ENCODE measurements at places on chromosomes 11 and 22.

DNA sequence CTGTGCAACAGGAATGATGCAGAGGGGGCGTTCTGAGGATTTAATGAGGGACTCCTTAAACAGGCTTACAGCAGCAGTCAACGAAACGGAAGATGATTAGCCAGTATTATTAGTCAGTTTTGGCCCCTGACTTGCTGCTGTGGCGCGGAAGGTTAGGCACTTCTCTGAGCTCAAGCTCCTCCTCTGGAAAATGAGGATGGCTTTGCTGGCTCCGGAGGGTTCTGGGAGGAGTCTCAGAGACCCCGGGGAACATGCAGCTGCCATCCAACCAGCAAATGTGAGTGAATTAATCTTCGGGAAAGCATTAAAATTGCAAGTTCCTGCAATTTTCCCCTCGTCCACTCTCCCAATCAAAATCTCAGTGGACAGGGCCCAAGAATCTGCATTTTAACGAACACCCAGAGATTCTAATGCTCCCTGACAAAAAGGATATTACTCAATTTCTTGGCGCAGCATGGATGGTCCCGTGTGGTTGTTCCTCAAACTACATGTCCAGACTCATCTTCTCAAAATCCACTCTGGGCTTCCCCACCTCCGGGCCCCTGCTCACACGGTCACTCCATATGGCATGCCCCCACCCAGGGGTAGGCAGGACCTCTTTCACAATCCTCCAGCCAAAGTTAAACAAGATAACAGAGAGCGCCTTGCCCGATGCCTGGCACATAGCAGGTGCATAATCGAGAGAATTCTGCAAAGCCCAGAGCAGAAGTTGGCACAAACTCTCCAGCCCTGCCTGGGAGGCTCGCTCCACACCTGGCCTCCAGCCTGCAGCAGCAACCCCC lies 6.4 kb downstream of the ELFN2 start:
- DNase-seq: no peak

- DNase-seq: peak; percentile 71
These were observed 81.3 kb downstream of the PHF21A start for GRCh38 chr11:46039990-46040389.

- no peak for DNase-seq
These were observed 116.9 kb upstream of the PAX6 start for GRCh38 chr11:31927982-31928381.

DNA sequence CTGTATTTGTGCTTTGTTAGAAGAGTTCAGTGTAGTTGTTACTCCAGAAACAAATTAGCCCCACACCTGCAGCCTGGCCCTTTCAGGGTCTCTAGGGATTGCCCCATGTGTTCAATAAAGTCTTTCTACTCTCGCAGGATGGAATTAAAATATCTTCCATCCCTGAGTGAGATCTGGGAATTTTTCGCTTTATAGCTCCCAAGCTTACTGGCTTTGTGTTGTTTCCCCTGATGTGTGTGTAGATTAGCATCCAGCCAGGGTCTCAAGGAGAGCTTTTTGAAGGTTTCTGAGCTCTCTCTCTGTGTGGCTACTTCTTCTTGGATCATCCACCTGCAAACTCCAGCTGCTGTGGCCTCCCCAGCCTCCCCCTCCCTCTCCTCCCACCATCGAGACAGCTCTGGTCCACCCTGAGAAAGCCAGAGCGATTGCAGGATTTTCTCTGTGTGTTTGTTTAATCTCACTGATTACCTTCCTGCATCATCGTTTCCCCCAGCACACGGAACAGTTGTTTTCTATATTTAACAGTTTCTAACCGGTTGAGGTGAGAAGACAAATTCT lies 553.5 kb downstream of the TBC1D22A start:
- DNase-seq: no peak

DNA sequence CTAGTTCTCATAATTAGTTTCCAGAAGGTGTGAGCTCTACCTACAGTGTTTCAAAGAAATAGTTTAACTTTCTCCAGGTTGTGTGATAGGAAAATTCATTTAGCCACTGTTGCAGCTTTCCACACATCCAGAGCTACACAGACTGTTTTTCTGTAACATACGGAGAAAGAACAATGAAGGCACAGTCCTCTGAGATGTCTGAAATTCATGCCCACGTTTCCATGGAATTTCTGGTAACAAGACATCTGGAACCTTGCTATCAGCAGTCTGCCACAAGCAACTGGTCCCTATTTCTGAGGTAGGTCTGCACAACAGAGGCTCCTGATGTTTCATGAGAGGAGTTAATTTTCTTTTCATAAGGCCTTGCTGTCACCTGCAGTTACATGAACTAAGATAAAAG lies 273.3 kb upstream of the C11orf87 start:
- DNase-seq: no peak

DNA sequence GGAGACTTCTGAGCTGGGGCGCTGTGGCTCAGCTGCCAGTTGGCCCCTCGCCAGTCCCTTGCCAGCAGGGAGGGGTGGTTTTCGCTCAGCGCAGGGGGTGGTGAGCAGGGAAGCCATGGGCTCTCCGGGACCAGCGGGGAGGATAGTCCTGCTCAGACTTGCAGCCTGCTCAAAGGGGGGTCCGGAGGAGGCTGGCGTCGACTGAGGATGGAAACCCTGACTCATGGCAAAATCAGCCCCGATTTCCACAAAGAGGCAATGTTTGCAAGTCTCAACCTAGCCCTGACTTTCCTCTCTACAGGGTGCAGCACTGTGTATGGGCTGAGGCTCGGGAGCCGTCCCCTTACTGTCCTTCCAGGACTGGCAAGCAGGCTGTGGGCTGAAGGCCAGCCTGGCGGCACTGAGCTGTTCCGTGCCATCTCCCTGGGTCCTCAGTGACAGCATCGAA lies 35.1 kb downstream of the FBLN1 start:
- peak; percentile 85 for DNase-seq

GRCh38 chr22:36729321-36729720 lies 25.8 kb upstream of the CACNG2 start:
- no peak for DNase-seq

- no peak for DNase-seq
These were observed 45.2 kb downstream of the SLC5A12 start for GRCh38 chr11:26676641-26677040.

GRCh38 chr11:19055016-19055415 lies 5.5 kb downstream of the MRGPRX2 start:
- no peak for DNase-seq

- no peak for DNase-seq
These were observed 19.8 kb downstream of the SAA1 start for GRCh38 chr11:18285841-18286240.

DNA sequence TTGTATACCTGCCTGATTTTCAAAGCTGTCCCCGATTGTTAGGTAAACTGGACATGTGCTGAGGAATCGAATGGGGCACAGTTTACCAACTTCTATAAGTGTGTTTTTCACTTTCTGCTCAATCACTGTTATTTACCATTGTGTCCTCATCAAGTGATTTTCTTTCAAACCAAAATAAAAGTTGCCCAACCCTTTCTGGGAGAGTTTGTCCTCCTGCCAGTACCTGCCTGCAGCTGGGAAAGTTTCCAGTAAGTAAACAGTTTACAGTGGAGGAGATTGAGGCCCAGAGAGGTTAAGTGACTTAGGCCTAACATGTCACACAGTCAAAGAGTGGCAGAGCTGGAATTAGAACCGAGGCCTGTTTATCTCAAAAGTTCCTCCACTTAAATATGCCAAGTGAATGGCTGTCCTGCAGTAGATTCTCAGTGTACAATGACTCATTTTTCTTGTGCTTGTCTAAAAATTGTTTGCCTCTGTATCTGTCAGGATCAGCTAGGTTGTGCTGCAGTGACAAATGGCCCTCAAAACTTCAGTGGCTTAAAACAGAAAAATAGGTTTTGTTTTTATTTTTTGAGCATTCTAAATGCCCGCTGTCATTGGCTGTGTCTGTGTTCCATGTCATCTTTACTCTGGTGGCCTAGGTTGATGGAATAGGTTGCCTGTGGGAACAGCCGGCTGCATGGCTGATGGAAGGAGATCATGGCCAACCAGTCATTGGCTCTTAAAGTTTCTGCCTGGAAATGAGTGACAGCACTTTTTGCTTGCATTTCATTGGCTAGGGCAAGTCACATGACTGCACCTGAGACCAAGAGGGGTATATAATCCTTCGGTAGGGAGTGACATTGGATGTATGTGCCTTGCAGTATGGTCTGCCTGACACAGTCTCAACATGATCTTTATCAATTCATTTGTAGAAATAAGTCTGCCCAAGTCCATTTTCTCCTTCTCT lies 61.8 kb upstream of the CRYBB3 start:
- DNase-seq: no peak

DNA sequence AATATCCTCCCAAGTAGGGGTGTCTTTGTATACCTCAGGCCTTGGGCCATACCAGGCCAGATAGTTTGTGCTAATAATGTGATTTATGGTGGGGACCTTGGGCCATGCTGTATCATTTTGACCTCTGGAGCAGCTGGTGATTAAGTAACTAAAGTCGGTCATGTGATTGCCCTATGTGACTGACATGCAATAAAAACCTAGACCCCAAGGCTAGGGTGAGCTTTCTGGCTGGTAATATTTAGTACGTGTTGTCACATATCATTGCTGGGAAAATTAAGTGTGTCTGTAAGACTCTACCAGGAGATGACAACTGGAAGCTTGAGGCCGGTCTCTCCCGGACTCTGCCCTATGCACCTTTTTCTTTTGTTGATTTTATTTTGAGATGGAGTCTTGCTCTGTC lies 12.6 kb upstream of the TFIP11 start:
- no peak for DNase-seq

DNA sequence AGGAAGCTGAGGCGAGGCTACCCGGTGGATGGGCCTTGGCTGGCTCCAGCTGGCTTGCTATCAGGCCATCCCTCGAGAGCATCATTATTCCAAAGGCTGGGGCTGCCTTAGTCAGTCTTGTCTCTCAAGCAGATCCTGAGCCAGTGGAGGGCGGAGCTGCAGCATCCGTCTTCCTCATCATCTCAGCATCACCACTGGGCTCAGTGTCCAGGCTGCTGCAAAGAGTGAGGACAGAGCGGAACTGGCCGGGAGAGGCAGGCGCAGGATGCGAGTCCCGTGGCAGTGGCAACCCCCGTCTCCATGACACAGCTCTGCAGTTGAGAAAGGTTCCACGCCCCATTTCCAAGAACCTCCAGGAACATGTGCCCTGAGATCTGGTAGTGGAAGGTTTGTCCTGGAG lies 4.4 kb downstream of the TP53I11 start:
- DNase-seq: peak; percentile 30

GRCh38 chr11:107849790-107850189 lies 8.8 kb downstream of the SLC35F2 start:
- no peak for DNase-seq

- peak; percentile 97 for DNase-seq
These were observed 378.8 kb downstream of the ETS1 start for GRCh38 chr11:128208329-128209137.

- no peak for DNase-seq
These were observed at the start of gene RASL10A for GRCh38 chr22:29315286-29316140. TSS of gene RASL10A (minus strand) at chr22:29315697. CDS start at chr22:29315246, 451 bp downstream.

DNA sequence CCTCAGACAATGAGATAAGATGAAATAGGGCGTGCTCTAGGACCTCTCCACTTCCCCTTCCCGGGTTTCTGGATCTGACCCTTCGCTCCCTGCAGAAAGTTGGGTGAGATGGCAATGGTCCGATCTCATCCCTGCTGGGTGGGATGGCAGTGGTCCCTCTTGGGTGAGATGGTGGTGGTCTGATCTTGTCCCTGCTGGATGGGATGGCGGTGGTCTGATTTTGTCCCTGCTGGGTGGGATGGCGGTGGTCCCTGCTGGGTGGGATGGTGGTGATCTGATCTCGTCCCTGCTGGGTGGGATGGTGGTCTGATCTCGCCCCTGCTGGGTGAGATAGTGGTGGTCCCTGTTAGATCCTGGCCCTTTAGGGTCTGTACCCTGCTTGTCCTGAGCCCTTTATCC lies 21.3 kb downstream of the ST14 start:
- no peak for DNase-seq

- peak; percentile 80 for DNase-seq
These were observed 143.2 kb downstream of the BBOX1 start for GRCh38 chr11:27183672-27184457.

DNA sequence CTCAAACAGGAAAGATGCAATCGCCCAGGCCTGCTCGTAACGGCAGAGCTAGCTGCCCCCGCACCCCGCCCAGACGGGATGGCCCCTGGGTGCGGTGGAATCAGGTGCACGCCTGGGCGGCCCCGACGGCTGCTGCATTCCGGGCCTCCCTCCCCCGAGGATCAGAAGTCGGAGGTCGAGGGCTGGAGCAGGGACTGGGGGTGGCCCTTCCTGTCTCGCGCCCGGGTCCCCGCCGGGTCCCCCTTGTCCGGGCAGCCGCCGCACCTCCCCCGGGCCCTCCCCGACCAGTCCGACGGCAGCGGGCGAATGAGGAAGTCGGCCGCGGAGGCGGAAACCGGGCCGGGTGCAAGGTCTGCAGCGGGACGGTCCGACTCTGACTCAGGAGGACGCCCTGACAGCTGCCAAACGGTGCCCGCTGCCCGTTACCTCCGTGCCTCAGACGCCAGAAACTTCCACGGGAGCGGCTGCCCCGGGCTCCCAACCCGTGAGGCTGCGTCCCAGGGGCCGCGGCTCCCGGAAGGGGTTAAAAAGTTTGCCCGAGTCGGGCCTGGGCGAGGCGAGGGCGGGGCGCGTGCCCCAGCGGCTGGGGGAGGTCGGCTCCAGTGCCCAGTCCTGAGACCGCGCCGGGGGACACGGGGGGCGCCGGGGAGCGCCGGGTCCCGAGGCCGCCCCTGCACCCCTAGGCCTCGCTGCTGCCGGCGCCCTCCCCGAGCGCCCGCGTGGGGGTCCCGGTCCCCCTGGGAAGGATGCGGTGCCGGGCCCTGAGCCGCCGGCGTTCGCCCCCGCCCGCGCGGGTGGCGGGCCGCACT lies 663 bp downstream of the MYH9 start:
- DNase-seq: no peak

- DNase-seq: peak; percentile 81
These were observed 57.2 kb downstream of the NAV2 start for GRCh38 chr11:19769820-19770219.

GRCh38 chr22:24768537-24769374 lies 5.8 kb downstream of the PIWIL3 start:
- DNase-seq: peak; percentile 65

- DNase-seq: no peak
These were observed 22.1 kb downstream of the LMO2 start for GRCh38 chr11:33869481-33870422.

- no peak for DNase-seq
These were observed 940 bp downstream of the IL18 start for GRCh38 chr11:112162761-112163546.

- no peak for DNase-seq
These were observed 11.9 kb downstream of the PLAAT2 start for GRCh38 chr11:63551091-63551888.
